ENCODE measurements at places on chromosomes 12 and 14. TPM values are rescaled to one million over a fixed set of nuclear protein-coding genes. Genes with fewer than 3 reads are reported as not detected.

- DNase-seq = no peak
These were observed 51.2 kb downstream of the SLC35F4 start for GRCh38 chr14:57814726-57815125.

DNA sequence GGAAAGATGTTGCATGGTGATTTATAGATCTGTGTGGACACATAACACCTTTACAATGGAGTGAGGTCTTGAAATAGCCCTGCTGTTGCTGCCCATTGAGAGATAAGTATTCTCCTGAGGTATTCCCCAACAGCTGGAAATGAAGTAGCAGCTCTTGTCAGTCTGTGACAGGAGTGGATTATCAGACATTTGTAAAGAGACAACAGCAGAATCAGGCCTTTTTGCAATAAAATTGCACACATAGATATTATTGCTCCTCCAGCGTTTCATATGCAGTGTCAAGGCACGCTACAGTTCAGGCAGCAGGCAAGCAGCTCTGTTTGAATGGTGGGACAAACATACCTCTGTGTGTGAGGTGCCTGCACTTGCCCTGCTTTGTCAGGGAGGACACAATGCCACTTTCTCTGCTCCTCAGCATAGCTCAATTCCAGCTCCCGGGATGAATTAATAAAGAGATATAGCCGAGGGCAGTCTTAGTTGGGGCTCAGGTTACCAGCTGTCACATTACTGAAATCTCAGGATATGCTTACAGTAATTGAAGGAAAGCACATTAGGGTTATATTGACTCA lies 49.4 kb downstream of the BICD1 start:
- peak; percentile 58 for DNase-seq

DNA sequence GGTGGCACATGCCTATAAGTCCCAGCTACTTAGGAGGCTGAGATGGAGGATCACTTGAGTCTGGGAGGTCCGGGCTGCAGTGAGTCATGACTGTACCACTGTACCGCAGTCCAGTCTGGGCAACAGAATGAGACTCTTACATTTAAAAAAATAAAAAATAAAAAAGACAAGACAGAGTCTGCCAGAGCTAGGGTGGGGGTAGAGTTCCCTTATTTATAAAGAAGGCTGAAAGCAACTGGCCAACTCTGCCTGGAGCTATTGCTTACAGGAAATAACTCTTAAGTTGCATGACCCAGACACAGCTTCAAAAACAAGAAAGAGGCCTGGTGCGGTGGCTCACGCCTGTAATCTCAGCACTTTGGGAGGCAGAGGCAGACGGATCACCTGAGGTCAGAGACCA lies 31.5 kb downstream of the NUMB start:
- DNase-seq = no peak

GRCh38 chr14:54556535-54556934 lies 10.4 kb upstream of the SAMD4A start:
- no peak for DNase-seq

GRCh38 chr12:32302218-32303173 lies 96.9 kb upstream of the FGD4 start:
- DNase-seq = peak; percentile 19

GRCh38 chr14:95713596-95714371 lies at the start of gene TCL1A:
Gene TCL1A (minus strand): TSS chr14:95714125. CDS start chr14:95714066, 59 bp downstream.
- peak; percentile 8 for DNase-seq

Gene PPP2R5E
- 30.3 TPM for total RNA-seq

Gene OTOGL
- not detected for total RNA-seq

Gene MANSC1
- 5.7 TPM for total RNA-seq

Gene CCDC91
- 24.3 TPM for total RNA-seq

Gene OR6C2
- not detected for total RNA-seq

Gene ANKS1B
- total RNA-seq = not detected

Gene CDC42BPB
- total RNA-seq = 19.6 TPM
